ENCODE measurements at places on chromosomes 13 and 19. TPM values are rescaled to one million over a fixed set of nuclear protein-coding genes. Genes with fewer than 3 reads are reported as not detected.

DNA sequence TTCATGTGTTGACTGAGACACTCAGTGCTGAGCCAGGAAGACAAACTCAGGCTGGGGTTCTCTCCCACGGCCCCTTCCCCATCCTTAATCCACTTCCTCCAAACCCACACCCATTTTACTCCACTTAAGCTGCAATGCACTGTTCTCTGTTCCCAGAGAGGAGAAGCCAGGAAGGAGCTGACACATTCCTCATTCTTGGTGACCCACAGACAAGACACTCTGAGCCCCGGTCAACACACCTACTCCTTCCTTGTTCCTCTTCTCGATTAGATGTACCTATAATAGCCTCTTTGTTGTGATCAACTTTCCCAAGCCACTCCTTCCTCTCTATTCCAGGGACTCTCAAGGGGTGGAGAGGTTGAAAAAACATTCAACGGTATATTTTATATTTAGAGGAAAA is 47.1 kb downstream of the INSR start:
- DNase-seq, result no peak

The RGCC gene
- total RNA-seq, result 94.8 TPM

The ADPRHL1 gene
- 0.56 TPM for total RNA-seq

GRCh38 chr19:35122687-35123551 is 7.3 kb downstream of the FXYD3 start:
- DNase-seq, result no peak

DNA sequence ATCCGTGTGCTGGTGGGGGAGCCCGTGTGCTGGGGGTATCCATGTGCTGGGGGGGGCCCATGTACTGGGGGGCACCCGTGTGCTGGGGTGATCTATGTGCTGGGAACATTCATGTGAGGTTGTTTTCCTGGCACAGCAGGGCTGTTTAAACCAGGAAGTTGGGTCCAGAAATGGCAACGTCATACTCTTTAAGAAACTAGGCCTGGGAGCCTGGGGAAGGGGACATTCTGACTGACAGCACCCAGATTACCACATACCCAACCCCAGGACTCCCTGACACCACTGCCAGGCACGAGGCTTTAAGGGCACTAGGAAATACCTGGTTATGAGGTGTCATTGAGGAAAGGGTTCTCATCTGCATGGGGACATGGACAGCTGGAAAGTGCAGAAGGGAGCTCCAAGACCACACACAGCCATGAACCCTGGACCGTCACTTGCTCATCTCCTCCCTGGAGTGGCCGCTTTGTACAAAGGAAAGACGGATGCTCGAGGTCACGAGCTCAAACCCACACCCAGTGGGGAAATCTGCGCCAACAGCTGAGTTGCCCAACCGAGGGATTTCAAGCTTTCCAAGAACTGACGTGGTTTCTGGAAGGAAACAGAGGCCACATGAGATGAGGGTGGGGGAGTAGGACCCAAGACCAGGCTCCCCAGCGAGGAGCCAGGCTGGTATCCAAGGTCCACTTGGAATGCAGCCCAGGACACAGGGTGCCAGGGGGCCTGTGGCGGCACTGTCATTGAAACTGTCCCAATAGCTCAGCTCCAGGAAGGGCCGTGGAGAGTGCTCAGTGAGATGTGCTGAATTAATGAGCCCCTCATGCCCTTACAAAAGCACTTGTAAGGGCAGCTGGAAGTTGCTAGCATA is 40.9 kb downstream of the RAB20 start:
- no peak for DNase-seq
